Stimulated activated CD8-positive, alpha-beta memory T cell treated with anti-CD3 and anti-CD28 coated beads, Interleukin-15, amount 100 ng/mL, for 1 hour (primary cell): ENCODE measurements at places on chromosomes 1 and 21.

DNA sequence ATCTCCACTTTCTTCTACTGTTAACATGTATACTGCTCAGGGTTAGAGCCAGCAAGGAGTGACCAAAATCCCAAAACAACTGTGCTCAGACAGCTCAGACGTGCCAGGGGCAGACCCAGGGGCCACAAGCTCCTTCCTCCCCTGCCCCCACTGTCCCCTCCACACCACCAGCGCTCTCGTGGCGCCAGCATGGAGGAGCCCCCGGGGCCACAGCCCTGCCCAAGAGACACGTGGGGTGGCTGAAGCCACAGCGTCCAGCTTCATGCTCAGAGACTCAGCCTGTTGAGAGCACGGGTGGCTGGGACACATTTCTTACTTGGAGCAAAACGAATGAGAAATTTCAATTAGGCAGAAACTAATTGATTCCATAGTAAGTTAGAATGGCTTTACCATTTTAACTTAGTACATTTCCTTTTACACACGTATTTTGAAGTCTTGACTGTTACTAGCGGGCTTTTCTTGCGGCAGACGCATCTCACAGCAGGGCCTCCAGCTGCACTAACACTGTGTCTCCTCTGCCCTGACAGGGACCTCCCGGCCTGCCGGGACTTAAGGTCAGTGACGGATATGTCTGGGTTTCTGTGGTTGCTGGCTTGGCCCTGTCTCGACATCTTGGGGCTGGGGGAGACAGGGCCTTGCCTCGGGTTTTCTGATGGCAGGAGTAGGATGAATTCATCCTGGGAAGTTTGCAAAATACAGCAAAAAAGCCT, 54.2 kb downstream of the SLC19A1 start:
- DNase-seq = no peak

GRCh38 chr1:160354388-160354985, 11.3 kb downstream of the NCSTN start:
- DNase-seq = no peak

DNA sequence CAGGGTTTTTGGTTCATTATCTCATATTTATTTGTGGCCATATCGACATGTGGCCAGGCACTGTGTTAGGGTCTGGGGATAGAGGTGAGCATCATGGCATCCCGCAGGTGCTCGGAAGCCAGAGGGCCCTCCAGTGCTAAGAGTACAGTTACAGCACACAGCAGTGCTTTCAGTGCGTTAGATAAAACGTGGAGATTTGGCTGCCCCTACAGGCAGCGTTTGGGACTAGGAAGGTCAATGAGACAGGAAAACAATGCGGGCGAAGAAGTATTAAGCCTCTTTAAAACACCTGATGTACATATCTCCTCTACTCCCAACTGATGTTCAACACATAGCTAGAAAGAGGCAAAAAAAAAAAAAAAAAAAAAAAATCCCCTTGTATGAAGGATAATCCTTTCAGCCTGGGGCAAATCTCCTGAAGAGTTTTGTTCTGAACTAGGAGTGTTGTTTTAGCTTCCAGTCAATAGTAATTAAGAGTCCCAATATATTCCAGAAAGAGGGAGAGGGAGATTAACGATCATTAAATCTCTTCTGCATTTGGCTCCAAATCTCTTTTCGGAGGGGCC, 80.1 kb downstream of the CAPZB start:
- DNase-seq = no peak

DNA sequence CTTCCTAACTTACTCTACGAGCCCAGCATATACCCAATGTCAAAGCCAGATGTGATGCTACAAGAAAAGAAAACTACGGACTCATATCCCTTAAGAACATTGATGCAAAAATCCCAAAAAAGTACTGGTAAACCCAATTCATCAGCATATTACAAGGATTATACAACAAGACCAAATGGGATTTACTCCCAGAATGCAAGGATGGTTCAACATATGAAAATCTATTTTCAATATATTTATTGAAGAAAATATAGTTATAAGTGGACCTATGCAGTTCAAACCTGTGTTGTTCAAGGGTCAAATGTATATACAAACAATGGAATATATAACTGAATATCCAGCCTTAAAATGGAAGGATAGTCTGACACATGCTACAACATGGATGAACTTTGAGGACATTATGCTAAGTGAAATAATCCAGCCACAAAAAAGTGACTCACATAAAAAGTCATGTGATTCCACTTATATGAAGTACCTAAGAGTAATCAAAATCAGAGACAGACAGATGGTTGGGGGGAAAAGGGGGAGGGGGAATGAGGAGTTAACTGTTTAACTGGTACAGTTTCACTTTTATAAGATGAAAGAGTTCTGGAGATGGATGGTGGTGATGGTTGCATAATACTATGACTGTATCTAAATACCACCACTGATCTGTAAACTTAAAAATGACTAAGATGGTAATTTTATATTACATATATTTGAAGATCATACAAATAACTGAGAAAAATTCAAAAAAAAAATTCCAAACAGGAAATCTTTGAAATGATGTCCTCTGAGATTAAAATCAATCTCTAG, 3.7 kb upstream of the KLF18 start:
- DNase-seq = no peak

GRCh38 chr1:93969371-93969770, 60.1 kb upstream of the GCLM start:
- DNase-seq = no peak

- no peak for DNase-seq
Observed at GRCh38 chr1:35936838-35937237, 5.9 kb downstream of the AGO3 start.

- DNase-seq = no peak
Observed at GRCh38 chr1:227370533-227371254, 52.4 kb upstream of the CDC42BPA start.

GRCh38 chr1:216665406-216665805, 57.8 kb downstream of the ESRRG start:
- no peak for DNase-seq

DNA sequence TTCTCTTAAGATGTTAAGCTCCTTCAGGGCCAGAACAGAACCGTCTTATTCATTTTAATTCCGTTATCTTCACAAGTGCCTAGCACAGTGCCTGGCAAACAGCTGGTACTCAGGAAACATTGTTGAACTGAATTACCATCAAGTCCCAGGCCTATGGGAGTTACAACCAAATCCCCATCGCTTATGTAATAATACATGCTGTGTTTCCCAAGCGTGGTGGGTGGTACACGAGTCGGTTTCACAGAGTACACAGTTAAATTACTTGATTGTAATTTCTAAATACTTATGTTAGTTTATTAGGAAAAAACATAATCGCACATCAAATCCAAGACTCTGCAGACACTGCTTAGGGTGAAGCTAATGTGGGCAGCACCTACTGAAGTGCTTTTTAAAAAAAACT, 1.0 kb downstream of the ANGEL2 start:
- DNase-seq = no peak

GRCh38 chr1:53653200-53653575, 85.8 kb downstream of the GLIS1 start:
- DNase-seq = no peak
